ENCODE measurements at places on chromosomes 1 and 21.
A peak's percentile ranks its signal among the peaks of the same experiment; 100 is the strongest.

DNA sequence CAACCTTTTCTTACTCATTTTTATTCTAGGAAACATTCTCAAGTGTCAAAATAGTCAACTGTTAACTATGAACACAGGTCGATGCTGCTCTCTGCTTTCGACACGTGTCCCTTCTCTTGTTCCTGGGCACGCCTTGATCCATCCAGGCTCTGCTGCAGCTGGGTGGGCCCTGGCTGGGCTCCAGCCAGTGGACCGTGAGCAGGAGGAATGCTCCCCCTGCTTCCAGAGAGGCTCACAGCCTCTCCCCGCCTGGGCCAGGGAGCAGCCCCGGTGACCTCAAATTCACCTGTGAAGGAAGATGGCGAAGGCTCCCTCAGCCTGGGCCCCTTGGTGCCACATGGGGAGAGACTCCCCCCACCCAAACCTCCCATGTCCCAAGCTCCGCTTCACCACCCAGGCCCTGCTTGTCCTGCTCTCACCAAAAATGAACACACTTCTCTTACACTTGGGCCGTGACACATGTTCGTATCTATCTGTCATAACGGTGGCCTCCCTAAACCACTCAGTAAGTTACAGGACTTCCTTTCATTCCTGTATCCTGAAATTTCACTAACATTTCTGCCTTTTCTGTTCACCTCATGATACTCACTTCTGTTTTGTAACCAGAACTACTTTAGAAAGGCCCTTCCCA is 24.6 kb upstream of the ADARB1 start:
- no peak for DNase-seq

DNA sequence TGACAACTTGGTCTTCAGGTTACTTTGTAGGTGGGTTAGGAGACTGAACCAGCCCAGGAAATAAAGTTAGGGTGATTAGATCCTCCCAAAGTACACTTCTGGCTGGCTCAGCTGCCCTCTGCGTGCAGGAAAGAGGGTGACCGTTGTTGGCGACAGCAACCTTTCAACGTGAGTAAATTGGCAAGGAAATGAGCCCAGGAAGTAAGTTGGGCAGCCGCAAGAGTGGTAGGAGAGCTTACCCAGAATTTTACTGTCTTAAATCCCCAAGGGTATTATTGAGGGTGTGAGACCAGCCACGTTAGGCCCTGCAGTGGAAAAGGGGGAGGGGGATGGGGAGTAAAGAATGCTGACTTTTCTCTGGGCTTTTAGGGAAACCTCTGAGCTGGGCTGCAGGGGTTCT is 1.6 kb downstream of the TENT5C start:
- DNase-seq = no peak

DNA sequence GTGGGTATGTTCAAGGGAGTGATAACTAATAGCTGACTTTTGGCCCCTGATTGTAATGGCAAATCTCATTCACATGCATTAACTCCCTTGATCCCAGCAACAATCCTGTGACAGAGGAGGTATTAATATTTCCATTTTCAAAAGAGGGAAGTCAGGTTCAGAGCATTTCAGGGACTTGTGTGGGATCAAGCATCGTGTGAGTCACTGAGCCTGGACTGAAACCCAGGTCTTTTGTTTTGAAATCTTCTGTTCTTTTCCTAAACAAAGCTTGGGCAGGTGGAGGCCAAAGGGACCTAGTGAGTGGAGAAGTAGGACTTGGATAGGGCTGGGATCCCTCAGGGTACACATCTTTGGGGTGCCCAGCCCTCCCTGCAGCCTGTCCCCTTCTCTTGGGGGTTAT is 37.9 kb downstream of the ETNK2 start:
- DNase-seq = no peak

- DNase-seq = no peak
Measured at GRCh38 chr1:54453509-54453908, 47.3 kb upstream of the SSBP3 start.

DNA sequence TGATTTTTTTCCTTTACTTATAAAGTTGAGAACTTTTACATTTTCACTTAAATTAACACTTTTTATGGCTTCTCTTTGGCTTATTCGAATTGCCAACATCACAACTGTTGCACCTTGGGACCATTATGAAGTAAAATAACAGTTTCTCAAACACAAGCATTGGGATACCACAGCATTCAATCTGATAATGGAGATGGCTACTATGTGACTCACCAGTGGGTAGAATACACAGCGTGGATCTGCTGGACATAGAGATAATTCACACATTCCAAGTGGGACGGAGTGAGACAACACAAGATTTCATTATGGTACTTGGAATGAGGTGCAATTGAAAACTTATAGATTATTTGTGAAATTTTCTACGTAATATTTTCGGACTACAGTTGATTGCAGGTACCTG is 68.0 kb downstream of the ADAMTS1 start:
- no peak for DNase-seq

- no peak for DNase-seq
Measured at GRCh38 chr1:17488995-17489767, 49.7 kb upstream of the RCC2 start.

DNA sequence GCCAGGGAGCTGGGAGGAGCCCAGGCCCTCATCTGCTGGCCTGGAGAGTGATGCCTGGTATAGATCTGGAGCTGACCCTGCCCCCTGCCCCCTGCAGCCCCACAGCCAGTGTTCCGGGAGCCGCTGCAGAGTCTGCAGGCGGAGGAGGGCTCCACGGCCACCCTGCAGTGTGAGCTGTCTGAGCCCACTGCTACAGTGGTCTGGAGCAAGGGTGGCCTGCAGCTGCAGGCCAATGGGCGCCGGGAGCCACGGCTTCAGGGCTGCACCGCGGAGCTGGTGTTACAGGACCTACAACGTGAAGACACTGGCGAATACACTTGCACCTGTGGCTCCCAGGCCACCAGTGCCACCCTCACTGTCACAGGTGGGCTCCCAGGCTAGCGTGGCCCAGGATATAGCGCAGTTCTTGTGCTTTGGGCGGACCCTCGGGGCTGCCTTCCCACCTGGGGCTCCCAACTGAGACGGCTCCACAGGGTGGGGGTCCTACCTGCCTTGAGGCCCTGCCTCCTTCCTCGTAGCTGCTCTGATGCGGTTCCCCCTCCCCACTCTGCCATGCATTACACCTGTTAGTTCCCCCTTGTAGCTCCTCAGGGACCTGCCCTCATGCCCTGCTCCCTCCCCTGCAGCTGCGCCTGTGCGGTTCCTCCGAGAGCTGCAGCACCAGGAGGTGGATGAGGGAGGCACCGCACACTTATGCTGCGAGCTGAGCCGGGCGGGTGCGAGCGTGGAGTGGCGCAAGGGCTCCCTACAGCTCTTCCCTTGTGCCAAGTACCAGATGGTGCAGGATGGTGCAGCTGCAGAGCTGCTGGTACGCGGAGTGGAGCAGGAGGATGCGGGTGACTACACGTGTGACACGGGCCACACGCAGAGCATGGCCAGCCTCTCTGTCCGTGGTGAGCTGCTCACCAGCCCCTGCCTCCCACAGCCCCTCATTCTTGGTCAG is 98.7 kb downstream of the OBSCN start:
- peak; percentile 2 for DNase-seq

DNA sequence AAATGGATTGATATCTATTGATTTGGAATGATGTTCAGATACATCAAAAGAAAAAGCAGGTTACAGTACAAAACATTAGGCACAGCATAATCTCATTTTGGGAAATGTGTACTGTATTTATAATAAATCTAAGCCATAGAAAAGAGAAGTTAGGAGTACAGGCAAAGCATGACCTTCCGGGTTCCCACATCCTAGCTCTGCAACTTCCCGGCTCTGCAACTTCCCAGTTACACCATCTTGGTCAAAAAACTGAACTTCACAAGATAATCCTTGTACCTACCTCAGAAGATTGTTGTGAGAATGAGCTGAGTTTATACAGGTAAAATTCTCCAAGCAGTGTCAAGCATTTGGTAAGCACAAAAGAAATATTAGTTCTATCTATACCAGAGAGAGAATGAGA is 21.7 kb upstream of the SLC44A3 start:
- DNase-seq = no peak

DNA sequence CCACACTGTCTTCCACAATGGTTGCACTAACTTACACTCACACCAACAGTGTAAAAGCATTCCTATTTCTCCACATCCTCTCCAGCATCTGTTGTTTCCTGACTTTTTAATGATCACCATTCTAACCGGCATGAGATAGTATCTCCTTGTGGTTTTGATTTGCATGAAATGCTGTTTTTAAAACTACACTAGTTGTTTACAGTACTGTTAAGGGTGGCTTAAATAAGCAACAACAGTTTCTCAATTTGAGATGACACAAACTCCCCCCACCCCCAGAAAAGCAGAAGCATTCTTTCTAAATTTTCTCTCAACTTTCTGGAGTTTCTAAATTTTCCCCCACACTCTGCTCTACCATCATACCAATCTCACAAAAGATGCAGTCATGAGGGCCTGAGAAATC is 7.1 kb upstream of the SLAMF7 start:
- no peak for DNase-seq

DNA sequence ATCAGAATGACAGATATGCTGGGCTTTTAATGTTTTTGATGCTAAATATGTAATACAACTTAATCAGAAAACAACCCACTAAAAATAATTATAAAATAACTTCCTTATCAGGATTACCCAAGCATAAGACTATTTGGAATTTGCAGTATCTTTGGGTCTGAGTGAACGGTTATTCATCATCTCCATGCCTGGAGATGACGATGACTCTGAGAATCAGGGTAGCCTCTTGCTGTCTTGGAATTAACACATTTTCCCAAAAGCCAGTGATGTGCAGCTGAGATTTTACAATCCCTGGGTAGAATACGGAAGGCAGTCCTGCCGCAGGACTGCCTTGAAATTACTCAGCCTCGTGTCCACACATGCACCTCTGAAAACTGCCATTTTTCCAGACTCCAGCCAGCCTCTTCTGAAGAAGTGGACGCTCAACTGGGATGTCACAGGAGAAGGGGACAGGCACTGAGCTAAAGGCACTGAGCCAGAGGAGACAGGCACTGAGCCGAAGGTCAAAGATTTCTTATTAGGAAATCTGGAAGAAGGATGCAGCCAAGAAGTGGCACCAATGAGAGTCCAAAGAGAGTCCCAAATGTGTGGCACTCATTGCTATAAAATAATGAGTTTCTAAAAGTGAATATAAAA is 85.5 kb downstream of the PGBD5 start:
- DNase-seq = no peak

- DNase-seq = no peak
Measured at GRCh38 chr1:200240656-200241055, 169.2 kb downstream of the ZNF281 start.

GRCh38 chr1:98049370-98050135 is 128.7 kb upstream of the DPYD start:
- DNase-seq = no peak

DNA sequence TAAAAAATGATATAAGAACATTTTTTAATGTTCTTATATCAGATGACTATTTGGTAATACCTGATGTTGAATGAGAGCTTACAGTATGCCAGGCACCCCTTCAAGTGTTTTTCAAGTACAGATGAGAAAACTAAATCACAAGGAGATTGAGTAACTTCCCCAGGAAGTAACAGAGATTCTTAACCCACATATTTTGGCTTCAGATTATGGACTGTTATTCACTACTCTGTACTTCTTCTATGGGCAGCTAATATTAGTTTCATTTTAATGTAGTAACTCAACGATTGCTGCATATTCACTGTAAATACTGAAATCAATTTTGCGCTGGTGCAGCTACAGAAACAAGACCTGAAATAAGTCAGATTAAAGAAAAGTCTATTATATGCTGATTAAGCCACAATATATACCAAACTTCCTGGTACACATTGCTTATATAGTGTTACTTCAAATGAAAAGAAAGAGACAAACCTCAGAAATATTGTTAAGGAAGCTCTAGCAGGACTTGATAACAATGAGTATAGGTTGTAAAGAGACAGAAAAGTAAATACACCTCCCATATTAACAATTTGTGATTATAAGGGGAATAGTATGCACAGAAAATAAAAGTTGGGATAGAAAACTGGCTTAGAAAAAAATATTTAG is 19.7 kb downstream of the DPYD start:
- DNase-seq = no peak
